ENCODE measurements at places on chromosomes 16 and 17. TPM values are rescaled to one million over a fixed set of nuclear protein-coding genes. Genes with fewer than 3 reads are reported as not detected.

The SHBG gene
- 0.36 TPM for total RNA-seq

The PPP1R1B gene
- total RNA-seq, result not detected

The KRTAP2-1 gene
- total RNA-seq, result not detected

The TEKT3 gene
- total RNA-seq, result not detected

The OR2C1 gene
- total RNA-seq, result under 0.01 TPM

The DHX58 gene
- total RNA-seq, result 1.1 TPM

The PDIA2 gene
- not detected for total RNA-seq

The FOXC2 gene
- total RNA-seq, result 1.1 TPM

The CDH13 gene
- total RNA-seq, result 45.8 TPM

The SLC47A2 gene
- not detected for total RNA-seq
